ENCODE measurements at places on chromosomes 13 and 19.

DNA sequence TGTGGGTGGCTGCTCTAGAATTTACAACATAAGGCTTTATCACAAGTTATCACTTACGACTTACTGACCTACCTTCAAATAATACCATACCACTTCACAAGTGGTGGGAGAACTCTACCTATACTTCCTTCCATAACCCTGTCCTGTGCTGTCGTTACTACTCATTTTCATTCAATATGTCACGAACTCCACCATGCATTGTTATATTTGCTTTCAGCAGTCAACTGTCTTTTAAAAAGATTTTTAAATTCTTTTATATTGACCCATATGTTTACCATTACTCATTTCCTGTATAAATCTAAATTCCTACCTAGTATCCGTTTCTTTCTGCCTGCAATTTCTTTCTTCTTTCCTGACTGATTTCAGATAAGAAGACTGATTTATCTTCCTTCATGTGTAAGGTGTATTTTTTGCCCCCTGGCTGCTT is 200.0 kb downstream of the KLF12 start:
- peak; percentile 10 for DNase-seq

DNA sequence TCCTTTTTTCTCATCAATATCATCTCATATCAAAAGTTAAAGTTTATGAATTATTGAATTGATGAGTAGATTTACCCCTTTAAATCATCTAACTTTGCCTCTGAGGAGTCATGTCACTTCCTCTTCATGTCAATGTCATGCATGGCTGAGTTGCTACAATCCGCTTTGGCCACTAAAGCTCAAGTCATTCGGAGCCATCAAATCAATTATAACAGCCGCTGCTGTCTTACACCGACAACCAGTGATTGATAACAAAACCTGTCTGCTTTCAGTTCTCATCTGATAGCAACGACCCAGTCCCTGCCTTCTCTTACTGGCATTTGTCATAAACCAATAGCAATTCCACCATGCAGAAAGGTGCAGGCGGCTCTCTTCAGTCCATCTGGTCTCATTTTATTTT is 429.3 kb downstream of the DIAPH3 start:
- DNase-seq, result no peak

- DNase-seq, result no peak
These were observed 8.7 kb downstream of the ZNF71 start for GRCh38 chr19:56603829-56604228.

GRCh38 chr19:29475469-29475868 is 50.3 kb upstream of the VSTM2B start:
- no peak for DNase-seq

- peak; percentile 73 for DNase-seq
These were observed 460.0 kb downstream of the FOXO1 start for GRCh38 chr13:40206241-40207000.

- DNase-seq, result no peak
These were observed 162.7 kb downstream of the KDM4B start for GRCh38 chr19:5131506-5132205.

DNA sequence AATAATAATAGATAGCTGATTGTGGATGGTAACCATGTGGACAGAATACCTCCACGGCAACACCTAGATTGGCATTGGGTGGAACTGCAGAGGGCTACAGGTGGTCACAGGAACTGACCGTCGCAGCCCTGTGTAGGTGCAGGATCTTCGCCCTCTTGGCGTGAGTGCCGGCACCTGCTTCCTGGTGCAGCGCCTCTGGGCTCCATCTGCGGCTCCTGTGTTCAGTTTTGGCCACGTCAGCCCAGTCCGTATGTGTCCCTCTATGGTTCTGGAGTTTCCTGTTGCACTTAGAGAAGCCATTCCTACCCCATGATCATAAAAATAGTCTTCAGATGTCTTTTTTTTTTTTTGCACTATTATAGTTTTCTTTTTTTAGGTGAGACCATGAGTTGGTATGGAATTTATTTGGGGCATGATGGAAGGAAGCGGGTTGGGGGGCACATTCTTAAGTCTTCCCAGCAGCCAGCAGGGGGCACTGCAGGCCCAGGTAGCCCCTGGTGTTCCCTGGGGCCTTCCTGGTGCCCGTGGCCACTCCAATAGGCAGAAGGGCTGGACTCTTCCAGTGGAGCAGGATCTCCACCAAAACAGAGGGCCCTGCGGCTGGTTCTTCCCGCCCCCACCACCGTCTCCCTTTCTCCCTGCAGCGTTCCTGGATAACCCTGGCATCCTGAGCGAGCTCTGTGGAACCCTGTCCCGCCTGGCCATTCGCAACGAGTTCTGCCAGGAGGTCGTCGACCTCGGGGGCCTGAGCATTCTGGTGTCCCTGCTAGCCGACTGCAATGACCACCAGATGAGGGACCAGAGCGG is 10.1 kb upstream of the SLC25A42 start:
- DNase-seq, result no peak

DNA sequence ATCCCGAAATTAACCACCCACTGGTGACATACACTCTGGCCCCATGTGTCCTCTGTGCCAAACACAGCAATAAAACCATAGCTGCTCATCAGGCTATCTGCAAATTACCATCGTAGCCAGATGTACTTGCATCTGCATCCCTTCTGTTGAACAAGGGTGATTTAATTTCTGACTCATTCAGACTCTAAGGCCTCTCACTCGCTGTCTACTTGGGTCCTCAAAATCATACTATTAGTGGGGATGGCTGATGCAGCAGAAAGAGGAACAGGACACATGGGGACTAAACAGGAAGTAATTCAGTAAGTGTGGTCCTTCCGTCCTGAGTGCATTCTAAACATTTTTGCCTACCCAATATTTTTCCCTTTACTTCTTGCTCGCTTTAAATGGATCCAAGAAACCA is 2275.0 kb upstream of the PCDH20 start:
- DNase-seq, result no peak

DNA sequence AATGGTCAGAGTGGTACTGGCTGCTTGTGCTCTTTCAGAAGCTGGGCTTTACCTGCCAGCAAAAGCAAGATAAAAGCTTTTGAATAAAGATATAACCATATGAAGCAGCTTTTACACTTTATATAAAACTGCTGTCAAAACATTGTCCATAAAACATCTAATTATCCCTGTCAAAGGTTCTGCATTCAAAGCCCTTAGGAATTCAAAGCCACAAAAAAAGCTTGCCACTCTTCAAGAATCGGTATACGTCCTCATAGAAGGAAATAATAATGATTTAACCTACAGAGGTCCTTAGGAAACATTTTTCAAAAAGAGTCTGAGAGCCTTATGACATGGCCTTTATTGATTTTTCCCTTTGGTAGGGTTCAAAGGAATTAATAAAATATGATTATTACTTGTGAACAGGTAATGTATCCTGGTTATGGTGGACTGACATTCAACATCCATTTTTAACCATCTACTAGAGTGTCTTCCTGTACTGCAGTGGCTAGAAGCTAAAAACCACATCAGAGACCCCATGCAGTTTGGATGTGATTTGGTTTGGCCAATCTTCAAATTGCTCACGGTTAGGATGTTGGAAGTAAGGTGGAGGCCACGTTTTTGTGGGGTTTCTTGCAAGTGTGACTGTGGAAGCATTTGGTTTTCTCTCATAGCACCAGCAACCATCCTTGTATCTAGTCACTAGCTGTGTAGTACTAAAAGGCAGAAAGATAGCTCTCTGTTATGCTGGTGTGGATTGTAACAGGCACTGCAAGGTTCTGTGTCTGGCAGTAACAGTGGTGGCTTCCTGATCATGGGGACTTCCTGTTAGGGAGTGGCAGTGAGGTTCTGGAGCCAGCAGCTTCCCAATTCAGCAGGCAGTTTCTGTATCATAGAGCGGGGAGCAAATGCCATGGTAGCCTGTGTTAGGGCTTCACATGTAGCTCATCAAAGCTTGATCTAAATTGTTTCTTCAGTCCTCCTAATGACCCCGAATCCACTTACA is 441.5 kb downstream of the DIAPH3 start:
- DNase-seq, result no peak

DNA sequence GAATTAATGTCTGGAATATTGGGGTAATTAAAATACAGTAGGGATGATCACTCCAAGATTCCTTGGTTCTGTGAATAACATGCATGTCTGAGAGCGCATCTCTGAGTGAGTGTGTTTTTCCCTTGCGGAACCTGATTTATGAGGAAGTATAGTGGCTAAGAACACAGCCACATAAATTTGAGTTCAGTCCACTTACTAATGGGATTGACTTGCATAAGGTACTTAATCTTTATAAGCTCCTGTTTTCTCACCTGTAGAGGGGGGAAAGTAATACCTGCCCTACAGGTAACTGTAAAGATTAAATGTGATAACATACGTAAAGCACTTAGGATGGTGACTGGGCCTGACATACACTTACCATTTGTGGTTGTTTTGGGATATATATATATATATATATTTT is 60.8 kb downstream of the KLF5 start:
- DNase-seq, result no peak

GRCh38 chr13:24127116-24127631 is 33.3 kb upstream of the SPATA13 start:
- no peak for DNase-seq

DNA sequence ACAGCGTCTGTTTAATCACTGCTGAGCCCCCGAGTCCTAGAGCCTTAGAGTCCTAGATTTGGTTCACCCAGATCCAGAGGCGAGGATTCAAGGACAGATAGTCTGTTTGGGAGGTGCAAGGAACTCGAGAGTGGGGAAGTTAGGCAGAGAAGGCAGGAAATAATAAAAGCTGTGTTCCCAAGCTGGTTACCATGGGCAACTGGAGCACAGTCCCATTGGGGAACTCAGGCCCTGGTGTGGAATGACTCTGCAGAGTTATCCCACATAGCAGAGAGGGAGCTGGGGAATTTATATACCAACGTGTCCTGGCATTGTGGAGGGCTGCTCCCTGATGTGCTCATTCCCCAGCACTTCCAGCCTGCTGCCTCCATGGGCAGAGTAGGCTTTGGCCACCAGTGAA is 9.7 kb downstream of the IGSF23 start:
- DNase-seq, result no peak

GRCh38 chr13:74576420-74576819 is 442.2 kb upstream of the KLF12 start:
- no peak for DNase-seq

DNA sequence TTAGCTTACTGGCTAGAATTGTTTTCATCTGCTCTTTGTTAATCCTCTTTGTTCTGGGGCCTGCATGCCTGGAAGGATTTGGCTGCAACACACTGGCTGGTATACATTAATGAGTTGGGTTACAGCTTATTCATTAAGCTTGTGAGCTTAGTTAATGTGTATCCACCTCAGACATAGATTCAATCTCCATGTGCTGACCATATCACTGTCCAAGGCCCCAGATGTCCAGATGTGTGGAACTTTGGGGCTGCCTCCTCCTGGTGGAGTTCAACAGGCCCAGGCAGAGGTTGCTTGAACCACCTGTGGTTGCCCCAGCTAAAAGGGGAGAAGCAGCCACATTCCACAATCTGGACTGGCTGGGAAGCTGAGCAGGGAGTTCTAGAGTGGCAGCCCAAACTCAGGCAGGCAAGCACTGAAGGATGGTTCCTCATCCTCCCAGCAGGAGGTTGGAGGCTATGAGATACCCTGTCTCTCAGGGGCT is 5.4 kb downstream of the DIAPH3 start:
- peak; percentile 6 for DNase-seq

DNA sequence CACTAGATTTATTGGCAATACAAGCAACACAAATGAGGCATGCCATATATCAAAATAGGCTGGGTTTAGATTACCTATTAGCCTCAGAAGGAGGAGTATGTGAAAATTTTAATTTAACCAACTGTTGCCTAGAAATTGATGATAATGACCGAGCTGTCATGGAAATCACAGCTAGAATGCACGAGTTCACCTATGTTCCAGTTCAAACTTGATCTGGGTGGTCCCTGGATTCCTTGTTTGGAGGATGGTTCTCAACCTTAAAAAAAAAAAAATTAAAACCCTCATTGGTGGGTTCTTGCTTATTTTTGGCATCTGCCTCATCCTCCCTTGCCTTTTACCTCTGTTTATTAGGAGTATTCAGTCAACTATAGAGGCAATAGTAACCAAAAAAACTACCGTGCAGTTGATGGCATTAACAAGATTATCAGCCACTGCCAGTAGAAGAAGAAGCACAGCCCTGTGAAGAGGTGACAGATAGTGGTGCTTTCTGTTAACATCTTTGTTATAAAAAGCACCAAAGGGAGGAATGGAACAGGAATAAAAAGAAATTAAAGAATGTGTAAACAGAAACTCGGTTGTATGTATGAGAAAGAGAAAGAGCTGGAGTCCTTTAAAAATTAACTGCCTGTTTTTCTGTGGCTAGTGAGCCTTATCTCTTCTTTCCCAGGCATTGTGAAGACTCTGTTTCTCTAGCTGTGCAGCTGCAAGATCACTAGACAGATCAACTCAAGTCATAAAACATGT is 106.4 kb downstream of the ZNF429 start:
- no peak for DNase-seq

DNA sequence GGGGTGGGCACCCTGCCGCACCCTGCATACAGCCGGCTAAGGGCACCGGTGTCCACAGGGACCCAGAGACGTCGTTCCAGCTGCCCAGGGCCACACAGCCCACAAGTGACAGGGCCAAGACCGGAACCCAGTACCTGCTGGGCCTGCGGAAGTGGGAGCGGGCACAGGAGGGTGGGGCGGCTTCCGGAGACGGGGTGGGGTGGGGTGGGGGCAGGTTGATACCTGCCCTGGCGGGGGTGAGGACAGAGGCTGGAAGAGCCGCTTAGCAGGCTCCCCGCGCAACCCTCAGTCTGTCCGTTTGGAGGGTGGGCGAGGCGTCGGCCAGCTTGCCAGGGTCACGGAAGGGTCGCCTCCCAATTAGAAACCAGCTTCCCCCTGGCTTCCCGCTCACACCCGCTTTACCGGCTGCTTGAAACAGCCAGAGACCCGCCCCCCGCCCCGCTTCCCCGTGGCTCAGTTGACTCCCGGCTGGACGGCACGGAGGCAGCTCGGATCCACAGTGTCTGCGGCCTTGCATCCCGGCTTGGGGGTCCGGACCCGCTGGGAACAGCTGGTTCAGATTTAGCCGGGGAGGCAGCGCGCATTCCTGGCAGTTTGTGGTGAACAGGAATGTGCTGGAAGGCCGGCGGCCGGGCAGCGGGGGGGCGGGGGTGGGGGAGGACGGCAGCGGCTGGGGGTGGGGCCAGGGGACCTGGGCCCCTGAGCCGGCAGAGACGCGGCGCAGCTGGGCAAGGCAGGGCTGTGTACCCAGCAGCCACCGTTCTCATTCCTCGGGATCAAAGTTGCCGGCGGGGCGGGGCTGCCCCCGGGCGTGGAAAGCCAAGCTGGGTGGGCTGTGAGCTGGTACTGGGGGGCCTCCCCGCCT is 1.9 kb downstream of the CNN2 start:
- DNase-seq, result peak; percentile 81

GRCh38 chr13:40269086-40269485 is 397.4 kb downstream of the FOXO1 start:
- DNase-seq, result no peak

DNA sequence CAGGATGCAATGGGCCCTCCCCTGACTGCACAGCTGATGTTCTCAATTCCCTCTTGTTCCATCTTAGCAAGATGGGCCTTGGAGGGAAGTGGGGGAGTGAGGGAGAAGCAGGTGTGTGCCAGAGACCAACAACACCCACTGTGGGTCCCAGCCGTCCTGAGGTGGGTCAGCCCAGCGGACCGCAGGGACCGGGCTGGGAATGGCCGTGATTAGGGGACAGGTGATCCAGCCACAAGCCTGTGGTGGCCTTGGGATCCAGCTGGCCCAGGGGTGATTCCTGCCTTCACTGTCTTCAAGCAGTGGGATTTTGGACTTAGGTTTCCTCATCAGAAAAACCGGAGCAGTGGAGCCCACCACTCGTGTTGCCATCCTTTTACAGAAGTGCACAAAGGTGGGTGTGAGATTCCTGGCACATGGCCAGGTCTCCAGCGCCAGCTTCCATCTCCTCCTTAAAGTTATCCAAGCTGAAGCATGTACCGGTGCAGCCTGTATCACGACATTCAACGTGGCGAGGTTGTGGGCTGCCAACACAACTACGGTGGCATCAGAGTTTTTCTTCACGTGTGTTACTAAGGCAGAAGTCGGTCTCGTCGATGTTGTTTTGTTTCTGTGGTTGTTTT is 9.0 kb upstream of the ATP11A start:
- DNase-seq, result no peak
